ENCODE measurements at places on chromosomes 2 and 18. TPM values are rescaled to one million over a fixed set of nuclear protein-coding genes. Genes with fewer than 3 reads are reported as not detected.

DNA sequence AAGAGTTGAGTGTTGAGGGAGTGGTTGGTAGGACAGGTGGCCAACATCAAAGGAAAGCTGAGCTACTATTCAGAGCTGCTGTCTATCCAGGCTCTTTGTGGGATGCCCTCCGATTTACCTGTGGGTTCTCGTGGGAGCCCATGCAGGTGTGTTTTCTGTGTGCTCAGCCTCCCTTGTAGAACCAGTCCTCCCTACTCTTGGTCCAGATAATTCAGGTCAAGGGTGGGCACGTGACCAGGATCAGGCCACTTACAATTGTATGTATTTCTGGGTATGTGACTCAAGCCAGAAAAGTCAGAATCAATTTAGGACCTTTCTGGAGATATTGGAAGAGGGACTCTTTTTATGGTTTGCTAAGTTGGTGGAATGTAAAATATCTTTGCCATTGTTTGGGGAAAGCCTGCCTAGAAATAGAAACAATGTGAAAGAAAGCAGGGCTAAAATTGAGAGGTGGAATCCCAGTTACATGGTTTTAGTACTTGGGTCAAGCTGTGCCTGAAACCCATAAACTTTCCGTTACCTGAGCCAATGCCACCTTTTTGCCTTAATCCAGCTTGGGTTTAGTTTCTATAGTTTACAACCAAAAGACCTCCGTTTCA, 93.2 kb downstream of the PDCL3 start:
- no peak overlapping the region for H3K27ac ChIP-seq
- no peaks in the 10 kb centered on the region for H3K4me1 ChIP-seq
- H3K36me3 ChIP-seq, result no peaks in the 10 kb centered on the region
- no peak overlapping the region for H3K4me3 ChIP-seq
- DNase-seq, result no peak

DNA sequence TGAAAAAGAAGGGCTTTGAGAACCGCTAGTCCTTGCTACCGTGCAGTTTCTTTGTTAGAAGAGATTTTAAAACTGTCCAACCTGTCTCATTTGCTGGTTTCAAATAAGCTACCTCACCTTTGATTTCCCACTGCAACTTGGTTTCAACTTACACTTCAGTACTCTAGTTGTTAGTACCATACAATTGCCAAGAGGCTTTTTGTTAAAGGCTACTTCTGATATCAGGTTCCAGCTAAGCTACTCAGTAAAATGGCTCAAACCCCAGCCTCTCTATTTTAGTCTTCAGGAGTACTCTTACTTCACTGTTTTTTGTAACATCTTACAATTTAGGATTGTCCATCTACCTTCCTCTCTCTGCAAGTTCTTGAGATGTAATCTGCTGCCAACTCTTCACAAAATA, 91.6 kb downstream of the INO80D start:
- DNase-seq, result peak; percentile 45
- H3K4me1 ChIP-seq, result peaks cover 5% of the 10 kb centered on the region
- no peak overlapping the region for H3K27ac ChIP-seq
- H3K36me3 ChIP-seq, result peaks cover 6% of the 10 kb centered on the region

- no peak overlapping the region for H3K4me3 ChIP-seq
- no peak for DNase-seq
- H3K27me3 ChIP-seq, result no peaks in the 10 kb centered on the region
- H3K27ac ChIP-seq, result no peak overlapping the region
Measured at GRCh38 chr18:58668897-58669296, 2.4 kb upstream of the MALT1 start.

DNA sequence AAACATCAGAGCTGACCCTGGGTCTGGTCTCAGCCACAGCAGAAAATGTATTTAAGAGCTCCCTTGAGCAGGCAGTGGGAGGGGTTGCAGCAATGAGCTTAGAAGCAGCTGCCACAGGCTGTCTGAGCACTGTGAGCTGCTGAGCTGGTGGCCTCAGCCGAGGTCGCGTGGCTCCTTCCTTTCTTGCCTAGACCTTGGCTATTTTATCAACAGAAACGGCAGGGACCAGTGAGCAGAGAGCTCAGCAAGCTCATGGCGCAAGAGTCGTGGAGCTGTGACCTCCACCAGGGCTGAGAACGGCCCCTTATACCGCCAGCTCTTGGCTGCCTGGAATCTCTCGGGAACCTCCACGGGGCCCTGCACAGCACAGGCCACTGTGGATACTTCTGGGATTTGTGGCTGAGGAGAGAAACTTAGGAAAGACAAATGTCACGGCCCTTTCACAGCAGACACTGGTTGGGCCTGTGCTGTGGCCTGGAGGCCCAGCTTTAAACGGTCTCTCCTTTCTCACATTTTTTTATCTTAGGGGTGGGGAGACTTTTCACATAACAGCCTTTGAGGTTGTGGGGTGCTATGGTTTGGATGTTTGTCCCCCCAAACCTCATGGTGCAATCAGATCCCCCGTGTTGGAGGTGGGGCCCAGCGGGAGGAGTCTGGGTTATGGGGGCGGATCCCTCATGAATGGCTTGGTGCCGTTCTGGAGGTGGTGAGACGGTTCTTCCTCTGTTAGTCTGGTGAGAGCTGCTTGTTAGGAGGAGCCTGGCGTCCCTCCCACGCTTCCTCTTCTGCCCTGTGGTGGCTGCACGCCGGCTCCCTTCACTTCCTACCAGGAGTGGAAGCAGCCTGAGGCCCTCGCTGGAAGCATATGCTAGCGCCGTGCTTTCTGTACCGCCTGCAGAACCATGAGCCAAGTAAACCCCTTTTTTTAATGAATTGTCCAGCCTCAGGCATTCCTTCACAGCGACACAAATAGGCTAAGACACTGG, 1.7 kb downstream of the ALLC start:
- peaks cover 30% of the 10 kb centered on the region for H3K4me1 ChIP-seq
- H3K4me3 ChIP-seq, result no peak overlapping the region
- H3K27ac ChIP-seq, result peak overlapping the region; percentile 16
- DNase-seq, result peak; percentile 87
- no peaks in the 10 kb centered on the region for H3K27me3 ChIP-seq
- no peaks in the 10 kb centered on the region for H3K36me3 ChIP-seq

DNA sequence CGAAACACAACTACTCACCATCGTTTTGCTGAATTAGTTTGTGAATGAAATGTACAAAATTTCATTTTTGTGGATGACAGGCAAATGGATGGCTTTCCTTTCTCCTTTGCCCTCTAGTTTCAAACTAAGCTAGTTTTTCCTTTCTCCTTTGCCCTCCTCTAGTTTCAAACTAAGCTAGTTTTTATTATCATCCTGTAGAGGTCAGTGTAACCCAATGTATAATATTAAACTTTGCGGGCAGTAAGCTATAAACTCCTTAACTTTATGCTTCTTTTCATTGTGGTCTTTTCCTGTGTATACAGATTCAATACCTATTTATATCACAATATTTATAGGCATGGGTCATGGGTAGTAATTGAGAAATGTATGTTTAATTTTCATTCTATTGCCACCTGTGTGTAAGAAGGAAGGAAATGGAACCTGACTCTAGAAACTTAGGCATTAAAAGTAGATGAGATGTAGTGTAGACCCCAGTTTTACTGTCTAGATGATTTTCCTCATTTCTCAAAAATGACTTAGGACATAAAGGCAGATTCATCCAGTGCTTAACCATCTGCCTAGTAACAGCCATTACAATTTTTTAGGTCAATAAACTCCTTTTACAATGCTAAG, 58.1 kb downstream of the MAP3K19 start:
- no peaks in the 10 kb centered on the region for H3K36me3 ChIP-seq
- peak; percentile 65 for DNase-seq
- no peak overlapping the region for H3K27ac ChIP-seq
- H3K4me3 ChIP-seq, result no peak overlapping the region
- no peaks in the 10 kb centered on the region for H3K27me3 ChIP-seq
- no peaks in the 10 kb centered on the region for H3K4me1 ChIP-seq

GRCh38 chr2:95392730-95393455, 9.6 kb upstream of the FAHD2A start:
- H3K4me1 ChIP-seq, result no peaks in the 10 kb centered on the region
- no peak overlapping the region for H3K4me3 ChIP-seq
- no peaks in the 10 kb centered on the region for H3K27me3 ChIP-seq
- DNase-seq, result no peak
- H3K27ac ChIP-seq, result no peak overlapping the region

- no peak for DNase-seq
- H3K36me3 ChIP-seq, result no peaks in the 10 kb centered on the region
- H3K27ac ChIP-seq, result no peak overlapping the region
- H3K4me3 ChIP-seq, result no peak overlapping the region
Measured at GRCh38 chr18:54807303-54807702, 21.0 kb upstream of the RAB27B start.

GRCh38 chr2:109645412-109646184, 31.4 kb downstream of the SOWAHC start:
- H3K36me3 ChIP-seq, result no peaks in the 10 kb centered on the region
- H3K4me3 ChIP-seq, result no peak overlapping the region
- DNase-seq, result no peak
- no peaks in the 10 kb centered on the region for H3K27me3 ChIP-seq
- peaks cover 7% of the 10 kb centered on the region for H3K4me1 ChIP-seq
- H3K27ac ChIP-seq, result peak overlapping the region; percentile 63

- no peaks in the 10 kb centered on the region for H3K4me1 ChIP-seq
- no peaks in the 10 kb centered on the region for H3K27me3 ChIP-seq
- no peaks in the 10 kb centered on the region for H3K36me3 ChIP-seq
Measured at GRCh38 chr2:134647607-134648256, 71.1 kb downstream of the TMEM163 start.

DNA sequence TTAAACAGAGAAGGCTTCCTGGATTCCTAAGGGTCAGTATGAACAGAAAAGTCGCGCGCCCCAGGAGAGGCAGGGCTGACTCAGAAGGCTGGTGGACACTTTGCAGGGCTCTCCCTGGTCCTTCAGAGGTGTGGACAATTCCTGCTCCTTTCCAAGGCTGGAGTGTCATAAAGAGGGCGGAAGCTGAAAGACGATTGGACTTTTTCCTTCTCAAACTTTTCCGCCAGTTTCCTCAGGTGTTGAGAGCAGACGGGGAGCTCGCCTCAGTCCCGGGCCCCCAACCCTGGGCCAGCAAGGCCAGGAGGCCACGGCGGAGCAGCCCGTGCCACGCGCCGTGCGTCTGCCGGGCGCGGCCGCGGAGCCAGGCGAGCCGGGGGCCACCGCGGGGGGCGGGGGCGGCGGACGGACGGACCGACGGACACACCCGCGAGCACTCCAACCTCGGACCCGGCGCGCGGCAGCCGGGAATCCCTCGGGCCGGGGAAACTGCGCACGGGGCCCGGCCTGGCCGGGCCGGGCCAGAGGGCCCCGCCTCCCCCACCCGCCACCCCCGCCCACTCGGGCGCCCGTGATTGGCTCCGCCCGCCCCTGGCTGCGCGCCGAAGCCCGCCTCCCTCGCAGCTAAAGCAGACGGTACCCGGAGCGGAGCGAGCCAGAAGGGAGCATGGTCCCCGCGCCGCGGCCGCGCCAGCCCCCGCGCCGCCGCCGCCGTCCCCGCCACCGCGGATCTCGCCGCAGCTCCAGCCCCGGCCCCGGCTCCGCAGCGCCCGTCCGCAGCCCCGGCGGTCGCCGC, at the start of gene KLHL29:
TSS of gene KLHL29 (plus strand) at position 629 of the 793 bp plus-strand sequence. CDS start 177,018 bp downstream, outside the sequence.
- H3K4me1 ChIP-seq, result no peaks in the 10 kb centered on the region
- peak within 1 kb of the TSS; percentile 87 for H3K27ac ChIP-seq
- DNase-seq, result peak; percentile 85

DNA sequence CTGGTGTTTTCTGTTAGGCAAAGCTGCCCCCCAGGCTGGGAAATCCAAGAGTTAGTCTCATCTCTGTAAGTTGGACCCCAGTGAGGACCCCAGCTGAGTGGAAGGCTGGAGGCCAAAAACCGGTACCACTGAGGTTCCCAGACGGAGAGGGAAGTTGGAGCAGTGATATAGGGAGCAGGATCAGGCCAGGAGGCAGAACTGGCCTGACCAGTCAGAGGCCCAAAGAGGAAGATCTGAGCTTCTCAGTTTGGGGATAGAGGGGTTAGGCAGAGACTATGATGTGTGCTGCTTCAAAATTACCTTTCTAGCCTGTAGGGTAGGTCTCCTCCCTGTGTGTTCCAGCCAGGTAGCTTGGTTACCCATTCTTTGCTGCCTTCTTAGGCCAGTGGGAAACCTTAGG, 4.6 kb upstream of the RNF181 start:
- H3K36me3 ChIP-seq, result no peaks in the 10 kb centered on the region
- peaks cover 44% of the 10 kb centered on the region for H3K4me1 ChIP-seq
- H3K27me3 ChIP-seq, result no peaks in the 10 kb centered on the region
- DNase-seq, result no peak

ITGA6 gene
- 84.7 TPM for total RNA-seq

PAX3 gene
- total RNA-seq, result not detected

EXOC6B gene
- 46.0 TPM for total RNA-seq

FOXD4L1 gene
- 0.34 TPM for total RNA-seq

NT5DC4 gene
- total RNA-seq, result 0.83 TPM
